ENCODE measurements at places on chromosomes 3 and 15.

DNA sequence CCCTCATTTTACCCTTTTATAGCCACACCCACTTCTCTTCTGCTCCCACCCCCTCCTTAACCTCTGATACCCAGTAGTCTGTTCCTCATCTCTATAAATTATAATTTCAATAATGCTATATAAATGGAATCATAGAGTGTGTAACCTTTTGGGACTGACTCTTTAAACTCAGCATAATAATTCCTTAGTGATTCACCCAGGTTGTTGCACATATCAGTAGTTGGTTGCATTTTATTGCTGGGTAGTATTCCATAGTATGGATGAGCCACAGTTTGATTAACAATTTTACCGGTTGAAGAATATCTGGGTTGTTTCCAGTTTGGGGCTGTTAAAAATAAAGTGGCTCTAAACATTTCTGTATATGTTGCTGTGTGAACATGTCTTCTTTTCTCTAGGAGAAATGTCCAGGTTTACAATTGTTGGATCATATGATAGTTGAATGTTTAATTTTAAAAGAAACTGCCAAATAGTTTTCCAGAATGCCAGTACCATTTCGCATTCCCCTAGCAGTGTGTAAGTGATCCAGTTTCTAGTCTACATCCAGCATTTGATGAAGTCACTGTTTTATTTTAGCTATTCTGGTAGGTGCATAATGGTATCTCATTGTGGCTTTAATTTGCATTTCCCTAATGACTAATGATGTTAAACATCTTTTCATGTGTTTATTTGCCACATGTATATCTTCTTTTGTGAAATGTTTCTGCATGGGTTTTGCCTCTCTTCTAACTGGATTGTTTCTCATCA is 68.5 kb downstream of the VPS8 start:
- no peak for DNase-seq

DNA sequence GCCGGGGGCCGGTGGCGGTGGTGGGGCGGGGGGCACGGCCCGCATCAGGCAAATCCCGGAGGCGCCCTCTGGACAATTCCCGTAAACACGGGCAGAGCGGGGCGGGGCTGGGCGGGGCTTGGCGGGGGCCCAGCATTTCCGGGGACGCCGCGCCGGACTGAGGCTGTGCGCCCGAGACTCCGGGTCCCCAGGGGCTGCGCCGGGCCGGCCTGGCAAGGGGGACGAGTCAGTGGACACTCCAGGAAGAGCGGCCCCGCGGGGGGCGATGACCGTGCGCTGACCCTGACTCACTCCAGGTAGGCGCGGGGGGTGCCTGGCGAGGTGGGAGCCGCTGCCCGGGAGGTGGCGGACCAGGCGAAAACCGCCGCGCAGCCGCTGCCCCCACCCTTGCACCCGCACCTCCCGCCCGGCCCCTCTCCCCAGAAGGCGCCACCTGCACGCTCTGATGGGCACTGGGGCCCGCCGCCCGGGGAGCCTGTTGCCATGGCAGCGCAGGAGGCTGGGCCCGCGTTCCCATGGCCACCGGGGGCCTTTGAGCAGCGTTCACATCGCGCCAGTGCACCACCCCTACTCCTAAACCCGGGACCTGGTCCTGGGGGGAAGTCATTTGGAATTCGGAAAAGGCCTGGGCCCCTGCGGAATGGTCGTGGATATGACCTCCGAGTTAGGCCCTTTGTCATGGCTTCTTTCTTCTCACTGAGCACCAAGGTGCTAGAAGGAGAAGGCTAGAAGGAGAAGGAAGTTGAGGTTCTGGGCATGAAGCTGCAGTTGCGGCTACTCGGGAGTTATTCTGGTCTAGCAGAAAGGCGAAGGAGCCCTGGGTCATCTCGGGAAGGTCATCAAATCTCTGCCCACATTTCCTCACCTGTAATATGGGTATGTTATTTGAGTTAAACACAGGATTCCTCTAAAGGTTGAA is 16.1 kb upstream of the SEMA4B start:
- DNase-seq, result no peak

DNA sequence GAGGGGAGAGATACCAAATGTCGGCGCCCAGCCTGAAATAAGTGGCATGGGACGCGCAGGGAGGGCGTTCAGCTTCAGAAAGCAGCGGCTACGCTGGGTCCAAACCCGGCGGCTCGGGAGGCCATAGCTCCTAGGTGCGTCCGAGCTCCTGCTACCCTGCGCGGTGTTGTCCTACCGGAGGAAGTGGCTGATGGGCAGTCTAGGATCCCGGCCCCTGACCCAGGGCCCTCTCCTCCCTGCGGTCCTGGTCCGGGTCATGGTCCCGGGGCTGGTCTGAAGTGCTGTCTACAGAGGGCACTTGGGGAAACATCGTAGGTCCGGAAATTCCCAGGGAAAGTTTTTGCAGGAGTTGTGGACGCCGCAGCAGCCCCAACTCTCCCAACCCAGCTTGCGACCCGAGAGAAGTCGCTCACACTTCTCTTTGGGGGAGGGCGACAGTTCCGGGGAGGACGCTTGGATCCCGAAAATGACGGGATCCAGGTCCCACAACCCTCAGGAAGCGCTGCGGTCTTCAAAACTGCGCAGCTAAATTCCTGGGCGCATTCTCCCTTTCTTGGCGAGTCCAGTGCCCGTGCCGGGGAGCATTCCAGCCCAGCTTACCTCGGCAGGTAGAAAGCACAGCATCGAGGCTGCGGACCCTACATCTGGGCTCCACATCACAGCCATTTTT is 9.1 kb upstream of the FOXB1 start:
- DNase-seq, result no peak

GRCh38 chr3:150611666-150612065 is 8.5 kb downstream of the SELENOT start:
- DNase-seq, result no peak

- no peak for DNase-seq
Measured at GRCh38 chr3:63809607-63810006, 9.5 kb upstream of the C3orf49 start.

DNA sequence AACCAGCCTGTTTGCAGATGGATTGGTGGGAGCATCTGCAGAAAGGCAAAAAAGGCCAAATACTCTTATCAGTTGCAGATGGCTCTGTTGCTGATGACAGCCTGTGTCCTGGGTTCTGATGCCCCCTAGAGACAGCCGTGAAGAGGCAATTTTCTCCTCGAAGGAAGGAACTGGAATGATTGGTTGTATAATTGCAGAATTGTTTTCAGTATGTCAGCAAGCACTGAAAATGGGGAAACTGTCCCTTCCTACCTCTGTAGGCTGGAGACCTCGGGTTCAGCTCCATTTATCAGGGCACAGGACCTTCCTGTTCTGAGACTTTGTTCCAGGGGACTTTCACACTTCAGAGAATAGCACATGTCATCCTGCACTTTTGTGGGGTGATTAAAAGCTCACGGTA is 103.0 kb downstream of the PGPEP1L start:
- no peak for DNase-seq

DNA sequence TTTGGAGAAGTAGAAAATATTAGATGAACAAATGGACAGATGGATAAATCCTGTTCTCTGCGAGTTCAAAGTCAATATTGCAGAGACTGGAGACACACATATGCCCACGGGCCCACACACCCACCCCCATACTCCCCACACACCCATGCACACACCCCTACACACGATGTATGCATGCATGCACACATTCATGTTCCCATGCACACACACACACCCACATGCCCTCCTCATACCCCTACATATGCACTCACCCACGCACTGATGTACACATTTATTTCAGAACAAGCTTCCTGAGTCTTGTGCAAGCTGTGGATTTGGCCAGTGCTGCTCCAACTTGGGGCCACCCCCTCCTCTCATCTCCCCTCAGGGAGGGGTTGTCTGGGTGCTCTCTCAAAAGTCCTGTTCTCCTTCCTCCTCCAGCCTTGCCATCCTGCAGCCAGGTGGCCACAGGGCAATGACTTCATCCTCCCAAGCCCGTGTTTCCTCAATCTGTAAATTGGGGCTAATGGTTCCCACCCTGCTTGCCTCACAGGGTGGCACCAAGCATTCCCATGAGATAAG is 16.4 kb downstream of the MAPKAPK3 start:
- no peak for DNase-seq

- DNase-seq, result no peak
Measured at GRCh38 chr3:56985460-56985859, 75.0 kb upstream of the SPATA12 start.

- DNase-seq, result no peak
Measured at GRCh38 chr3:4613366-4613765, 120.2 kb downstream of the ITPR1 start.

GRCh38 chr3:8458711-8459110 is 42.9 kb upstream of the LMCD1 start:
- DNase-seq, result no peak

DNA sequence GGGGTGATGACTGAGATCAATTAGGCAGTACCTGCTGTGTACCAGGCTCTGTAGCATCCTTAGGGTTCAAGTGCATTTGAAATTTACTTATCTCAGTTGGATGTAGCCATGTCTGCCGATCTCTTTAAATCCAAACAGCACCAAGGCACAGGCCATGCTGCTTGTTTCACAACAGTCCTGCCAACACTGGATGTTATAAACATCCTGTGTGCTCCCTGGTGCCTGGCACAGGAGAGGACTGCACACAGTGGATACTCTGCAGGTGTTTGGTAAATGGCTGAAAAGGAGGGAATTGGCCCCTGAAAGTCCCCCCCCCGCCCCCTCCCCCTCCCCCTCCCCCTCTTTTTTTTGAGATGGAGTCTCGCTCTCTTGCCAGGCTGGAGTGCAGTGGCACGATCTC is 27.0 kb downstream of the CTSH start:
- DNase-seq, result no peak

DNA sequence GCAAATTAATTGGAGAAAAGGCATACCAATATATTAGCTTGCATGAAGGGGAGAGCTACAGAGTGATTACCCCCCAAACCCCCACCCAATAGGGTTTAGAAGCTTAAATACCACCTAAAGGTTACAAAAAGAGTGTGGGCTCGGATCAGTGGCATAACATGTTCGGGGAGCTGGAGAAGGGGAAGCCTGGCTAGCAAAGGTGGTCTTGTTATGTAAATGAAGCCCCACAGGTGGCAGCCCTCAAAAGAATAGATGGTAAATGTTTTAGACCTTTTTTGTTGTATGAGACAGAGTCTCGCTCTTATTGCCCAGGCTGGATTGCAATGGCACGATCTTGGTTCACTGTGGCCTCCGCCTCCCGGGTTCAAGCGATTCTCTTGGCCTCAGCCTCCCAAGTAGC is 10.9 kb upstream of the PXK start:
- no peak for DNase-seq

- no peak for DNase-seq
Measured at GRCh38 chr15:94021621-94022320, 209.6 kb upstream of the MCTP2 start.

Measured in stimulated activated CD4-positive, alpha-beta T cell treated with anti-CD3 and anti-CD28 coated beads, Interleukin-1b, Interleukin-23, amount 100 ng/mL, for 1 hour (primary cell).